HL-60 (cell line): ENCODE measurements at places on chromosomes 16 and 17.

- DNase-seq = no peak
These were observed 22.3 kb downstream of the TUBD1 start for GRCh38 chr17:59870482-59870881.

- DNase-seq = no peak
These were observed 37.6 kb upstream of the CBFA2T3 start for GRCh38 chr16:89014403-89015230.

GRCh38 chr17:49339354-49339753 is 22.7 kb downstream of the ZNF652 start:
- DNase-seq = no peak

GRCh38 chr16:49021136-49021535 is 260.5 kb downstream of the CBLN1 start:
- no peak for DNase-seq

GRCh38 chr16:4583906-4584305 is 27.8 kb downstream of the C16orf96 start:
- no peak for DNase-seq

GRCh38 chr17:9009737-9010136 is 11.6 kb upstream of the NTN1 start:
- DNase-seq = no peak

GRCh38 chr16:89359264-89360147 is 130.9 kb downstream of the ANKRD11 start:
- DNase-seq = no peak

GRCh38 chr17:36931096-36931696 is 6.1 kb upstream of the LHX1 start:
- DNase-seq = no peak

- DNase-seq = no peak
These were observed 9.8 kb downstream of the CMTM3 start for GRCh38 chr16:66614161-66614802.

DNA sequence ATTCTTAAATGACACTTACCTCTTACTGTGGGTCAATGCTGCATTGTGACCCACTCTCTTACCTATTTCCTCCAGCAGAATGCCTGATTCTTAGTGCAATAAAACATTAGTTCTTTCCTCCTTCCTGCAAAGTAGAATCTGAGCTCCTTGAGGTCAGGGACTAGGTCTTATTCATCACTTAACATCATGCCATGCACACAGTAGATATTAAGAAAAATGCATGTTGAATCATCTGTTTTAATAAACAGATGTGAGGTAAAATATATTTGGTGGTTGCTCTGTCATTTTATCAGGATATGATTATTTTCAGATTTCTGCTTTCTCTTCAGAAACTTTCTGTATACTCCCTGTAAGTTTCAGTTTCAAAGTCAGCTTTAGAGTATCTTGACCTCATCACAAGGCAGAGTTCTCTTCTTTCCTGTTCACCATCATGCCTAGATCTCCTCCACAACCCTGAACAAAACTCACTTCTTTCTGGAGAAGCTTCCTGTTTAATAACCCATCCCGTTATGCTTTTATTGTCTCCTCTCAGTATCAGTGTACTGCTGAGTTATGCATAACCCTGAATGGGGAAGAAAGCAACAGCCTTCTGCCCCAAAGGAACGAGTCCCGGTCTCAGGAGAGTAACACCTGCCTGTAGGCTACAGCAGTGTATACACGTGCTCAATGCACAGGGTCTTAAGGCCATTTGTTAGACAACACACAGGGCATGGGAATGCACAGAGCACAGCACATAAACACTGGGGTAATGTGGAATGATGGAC is 30.3 kb upstream of the SUPT4H1 start:
- DNase-seq = no peak

GRCh38 chr16:87032554-87032953 is 284.6 kb downstream of the C16orf95 start:
- DNase-seq = no peak

DNA sequence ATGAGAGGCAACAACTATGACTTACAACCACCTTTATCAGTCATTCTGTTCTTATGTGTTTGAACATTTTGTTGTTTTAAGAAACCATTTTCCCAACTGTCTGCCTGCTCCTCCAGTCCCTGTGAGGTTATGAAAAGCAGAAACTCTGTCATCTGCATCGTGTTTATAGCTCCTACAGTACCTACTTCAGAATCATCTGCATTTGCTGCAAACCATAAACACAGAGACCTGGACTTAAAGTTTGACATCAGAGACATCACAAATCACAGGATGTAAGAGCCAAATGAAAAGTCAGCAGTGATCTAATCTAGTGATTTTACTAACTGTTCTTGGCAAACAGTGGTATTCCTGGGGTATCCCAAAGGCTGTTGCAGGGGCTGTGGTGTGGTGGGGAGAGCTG is 55.2 kb downstream of the CDH11 start:
- no peak for DNase-seq

DNA sequence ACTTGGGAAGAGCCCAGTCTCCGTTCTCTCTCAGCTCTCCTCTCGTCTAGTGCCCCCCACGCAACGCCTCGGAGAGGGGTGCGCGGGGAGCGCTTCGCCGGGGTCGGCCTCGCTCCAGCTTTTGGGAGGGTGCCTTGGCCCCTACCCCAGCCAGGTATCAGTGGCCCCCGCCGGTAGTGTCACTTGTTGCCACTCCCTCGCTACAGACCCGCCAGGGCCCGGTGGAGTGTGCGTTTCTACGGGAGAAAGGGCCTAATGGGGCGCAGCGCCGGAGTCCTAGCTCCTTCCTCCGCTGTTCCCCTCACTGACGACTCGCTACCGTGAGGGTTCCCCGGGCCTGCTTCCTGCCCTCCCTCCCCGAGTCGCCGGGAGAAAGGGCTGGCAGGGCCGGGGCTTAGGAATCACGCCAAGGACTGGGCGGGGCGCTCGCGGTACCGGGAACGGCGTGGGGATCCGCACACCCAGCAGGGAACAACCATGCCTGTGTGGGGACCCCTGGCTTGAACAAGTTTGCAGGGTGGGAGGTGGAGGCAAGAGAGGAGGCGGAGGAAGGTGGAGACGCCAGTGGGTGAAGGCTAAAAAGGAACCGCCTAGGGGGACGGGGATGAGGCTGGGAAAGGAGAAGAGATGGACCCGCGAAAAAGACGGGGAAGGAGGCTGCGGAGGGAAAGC is 997 bp upstream of the CDH11 start:
- no peak for DNase-seq

GRCh38 chr17:29802246-29802645 is 127.8 kb downstream of the SSH2 start:
- no peak for DNase-seq

GRCh38 chr17:44308865-44309264 is 464 bp downstream of the RUNDC3A start:
- DNase-seq = no peak

- no peak for DNase-seq
These were observed 15.0 kb upstream of the TAC4 start for GRCh38 chr17:49862781-49863331.

GRCh38 chr16:3025032-3026002 is 1.5 kb downstream of the THOC6 start:
- DNase-seq = no peak
